Liver (tissue), 10 donors: ENCODE measurements at places on chromosomes 2 and 18. TPM values are rescaled to one million over a fixed set of nuclear protein-coding genes. Genes with fewer than 3 reads are reported as not detected.

- H3K36me3 ChIP-seq: no peaks in the 10 kb centered on the region
- no peak overlapping the region for H3K4me3 ChIP-seq
- H3K27me3 ChIP-seq: no peaks in the 10 kb centered on the region
- peaks cover 46% of the 10 kb centered on the region for H3K4me1 ChIP-seq
- peak overlapping the region; percentile 80 for H3K27ac ChIP-seq
These were observed 120.0 kb downstream of the AQP4 start for GRCh38 chr18:26745288-26746181.

DNA sequence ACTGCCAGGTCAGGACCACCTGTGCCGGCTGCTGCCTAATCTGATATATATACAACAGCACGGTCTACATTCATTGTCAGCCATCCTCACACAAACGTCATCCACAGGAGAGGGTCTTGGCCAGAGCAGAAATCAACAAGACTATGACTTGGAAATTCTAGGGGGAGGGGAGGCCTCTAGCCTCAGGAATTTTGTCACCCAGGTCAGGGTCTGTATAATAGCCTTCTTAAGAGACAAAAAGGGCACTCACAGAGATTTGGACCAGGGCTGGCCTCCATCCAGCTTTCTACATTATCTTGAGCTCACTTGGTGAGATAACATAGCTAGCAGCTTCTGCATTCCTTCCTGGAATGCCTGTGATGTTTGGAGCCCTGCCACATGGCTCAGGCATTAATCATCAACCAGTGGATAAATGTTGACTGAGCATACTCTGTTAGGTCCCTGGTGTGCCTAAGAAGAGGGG, 50.4 kb upstream of the CTIF start:
- H3K27me3 ChIP-seq: no peaks in the 10 kb centered on the region
- H3K36me3 ChIP-seq: no peaks in the 10 kb centered on the region
- DNase-seq: peak; percentile 66
- no peak overlapping the region for H3K4me3 ChIP-seq
- peaks cover 10% of the 10 kb centered on the region for H3K4me1 ChIP-seq

DNA sequence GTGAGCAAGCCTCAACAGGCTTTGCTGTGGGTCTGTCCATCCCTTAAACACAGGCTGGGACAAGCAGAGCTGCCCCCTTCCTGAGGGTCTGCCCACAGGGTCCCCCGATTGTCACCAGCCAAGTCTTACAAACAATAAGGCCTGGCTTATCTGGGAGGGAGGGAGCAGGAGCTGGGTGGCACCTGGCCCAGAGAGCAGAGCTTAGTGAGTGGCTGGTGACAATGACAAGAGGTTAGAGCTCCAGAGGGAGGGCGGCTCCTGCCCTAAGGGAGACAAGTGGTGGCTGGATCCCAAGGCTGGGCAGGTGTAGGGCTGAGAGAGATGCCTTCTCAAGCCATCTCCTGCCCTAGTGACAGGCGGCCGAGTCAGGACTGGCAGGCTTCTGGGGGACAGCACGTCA, 125.5 kb downstream of the KLHL29 start:
- no peak overlapping the region for H3K27ac ChIP-seq
- no peak overlapping the region for H3K4me3 ChIP-seq
- no peaks in the 10 kb centered on the region for H3K4me1 ChIP-seq
- DNase-seq: no peak
- H3K36me3 ChIP-seq: no peaks in the 10 kb centered on the region

- no peak overlapping the region for H3K4me3 ChIP-seq
- H3K27me3 ChIP-seq: no peaks in the 10 kb centered on the region
- H3K27ac ChIP-seq: no peak overlapping the region
- no peaks in the 10 kb centered on the region for H3K36me3 ChIP-seq
- DNase-seq: no peak
These were observed 148.7 kb downstream of the CABLES1 start for GRCh38 chr18:23283916-23284430.

GRCh38 chr2:196137271-196137670, 34.1 kb downstream of the STK17B start:
- H3K4me1 ChIP-seq: no peaks in the 10 kb centered on the region
- H3K4me3 ChIP-seq: no peak overlapping the region
- no peak for DNase-seq

DNA sequence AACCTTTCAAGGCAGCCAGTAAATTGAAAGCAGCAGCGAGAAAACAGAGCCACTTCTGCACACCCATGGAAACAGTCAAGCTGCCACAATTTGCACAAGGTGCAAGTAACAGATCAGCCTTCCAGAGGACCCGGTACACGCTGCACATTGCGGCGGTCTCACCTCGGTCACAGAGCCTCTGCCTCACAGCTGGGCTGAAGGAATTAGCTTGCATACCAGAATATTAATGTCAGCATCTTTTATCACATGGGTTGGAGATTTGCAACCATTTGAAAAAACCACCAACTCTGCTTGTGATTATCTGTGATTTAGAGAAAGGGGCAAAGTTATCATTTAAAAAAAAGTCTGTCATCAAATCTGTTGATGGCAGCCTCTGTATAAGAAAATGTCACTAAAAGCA, 330.5 kb upstream of the TCF4 start:
- no peaks in the 10 kb centered on the region for H3K4me1 ChIP-seq
- no peak overlapping the region for H3K27ac ChIP-seq
- H3K36me3 ChIP-seq: no peaks in the 10 kb centered on the region
- H3K27me3 ChIP-seq: no peaks in the 10 kb centered on the region

- no peak for DNase-seq
- H3K27ac ChIP-seq: no peak overlapping the region
- no peaks in the 10 kb centered on the region for H3K36me3 ChIP-seq
- no peaks in the 10 kb centered on the region for H3K27me3 ChIP-seq
These were observed 3.1 kb downstream of the DNAH6 start for GRCh38 chr2:84519332-84519957.

GRCh38 chr18:12256951-12257350, 2.8 kb downstream of the CIDEA start:
- H3K36me3 ChIP-seq: no peaks in the 10 kb centered on the region
- peaks cover 3% of the 10 kb centered on the region for H3K27me3 ChIP-seq
- H3K27ac ChIP-seq: no peak overlapping the region

DNA sequence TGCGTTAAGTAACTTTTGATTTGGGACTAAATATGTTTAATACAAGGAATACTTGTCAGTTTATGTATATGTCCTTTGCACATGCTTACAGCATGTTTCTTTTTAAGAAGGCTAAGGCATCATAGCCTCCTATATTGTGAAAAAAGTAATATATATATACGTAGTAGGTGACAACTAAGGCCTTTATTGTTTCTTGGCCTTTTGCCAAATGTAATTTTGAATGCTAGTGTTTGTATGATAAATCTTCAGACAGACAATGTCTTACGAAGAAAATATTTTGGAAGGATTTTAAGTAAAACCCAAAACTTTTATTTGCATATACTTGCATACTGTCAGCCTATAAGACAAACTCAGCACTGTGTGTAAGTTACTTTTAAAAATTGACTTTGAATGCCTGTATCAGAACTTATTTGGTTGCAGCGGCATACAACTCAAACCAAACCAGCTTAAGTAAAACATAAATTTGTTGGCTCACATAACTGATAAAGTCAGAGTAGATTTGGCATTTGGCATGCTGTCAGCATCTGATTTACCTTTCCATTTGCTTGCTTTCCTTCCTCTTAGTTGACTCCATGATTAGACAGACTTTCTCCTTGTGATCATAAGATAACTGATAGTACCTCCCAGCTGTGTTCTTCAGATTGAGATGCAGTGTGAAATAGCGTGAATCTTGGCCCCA, 24.4 kb downstream of the UBE2E3 start:
- H3K36me3 ChIP-seq: no peaks in the 10 kb centered on the region
- no peak overlapping the region for H3K27ac ChIP-seq
- DNase-seq: no peak

DNA sequence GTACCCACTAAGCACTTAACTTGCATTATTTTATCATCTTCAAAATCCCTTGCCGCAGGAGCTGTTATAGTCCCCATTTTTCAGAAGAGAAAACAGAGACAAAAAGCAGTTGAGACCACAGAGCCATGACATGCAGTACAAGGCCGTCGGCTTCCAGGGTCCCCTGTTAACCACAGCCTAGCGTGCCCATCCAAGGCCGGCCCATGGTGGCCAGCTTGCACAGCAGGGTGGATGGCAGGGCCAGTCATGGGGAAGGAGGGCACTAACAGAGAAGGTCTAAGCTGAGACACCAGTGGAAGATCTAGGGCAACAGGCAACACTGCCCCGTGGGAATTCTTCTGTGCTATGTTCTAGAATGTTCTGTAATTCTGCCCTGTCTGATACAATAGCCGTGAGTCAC, 192.6 kb upstream of the ID2 start:
- H3K4me3 ChIP-seq: no peak overlapping the region
- peaks cover 21% of the 10 kb centered on the region for H3K4me1 ChIP-seq
- no peaks in the 10 kb centered on the region for H3K36me3 ChIP-seq
- no peak for DNase-seq

GRCh38 chr18:50397023-50397422, 22.2 kb downstream of the SKA1 start:
- H3K27me3 ChIP-seq: no peaks in the 10 kb centered on the region
- H3K4me1 ChIP-seq: no peaks in the 10 kb centered on the region
- no peak for DNase-seq
- no peaks in the 10 kb centered on the region for H3K36me3 ChIP-seq

DNA sequence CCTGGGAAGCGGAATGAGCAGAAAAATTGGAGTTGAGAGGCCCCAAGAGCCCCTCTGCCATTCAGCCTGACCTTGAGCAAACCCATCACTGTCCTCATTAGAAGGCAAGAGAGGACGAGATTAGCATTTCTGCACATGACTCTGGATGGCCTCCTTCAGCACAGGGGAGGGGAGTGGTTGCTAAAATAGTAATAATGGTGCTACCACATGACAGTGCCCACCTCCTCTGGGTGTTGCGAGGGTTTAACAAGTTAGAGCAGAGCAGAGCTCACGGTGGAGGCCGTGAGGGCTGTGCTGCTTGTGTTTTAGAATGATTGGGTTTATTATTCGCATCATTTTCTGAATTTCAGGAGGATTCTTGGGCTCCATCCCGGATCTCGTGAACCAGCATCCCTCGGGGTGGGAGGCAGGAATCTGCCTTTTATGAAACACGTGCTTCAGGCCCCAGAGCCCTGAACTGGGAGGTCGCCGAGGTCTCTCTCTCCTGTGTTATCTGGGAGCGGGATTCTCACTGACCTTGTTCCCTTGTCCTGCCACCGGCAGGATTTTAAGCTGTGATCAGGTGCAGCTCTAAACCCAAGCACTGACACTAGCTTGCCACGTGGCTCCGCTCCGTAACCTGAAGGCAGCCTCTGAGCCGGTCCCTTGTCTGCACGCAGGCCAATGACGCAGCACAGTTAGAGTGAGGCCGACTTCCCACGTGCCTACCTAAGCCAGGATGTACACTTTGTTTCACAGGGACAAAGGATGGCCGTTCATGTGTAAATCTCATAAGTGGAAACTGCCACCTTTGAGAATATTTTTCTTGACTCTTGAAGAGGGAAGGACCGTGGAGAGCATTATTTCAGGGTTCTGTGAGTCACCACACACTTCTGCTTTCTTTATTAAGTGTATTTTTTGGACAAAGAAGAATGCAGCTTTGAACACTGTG, 142.3 kb downstream of the ACOXL start:
- no peak overlapping the region for H3K27ac ChIP-seq
- H3K27me3 ChIP-seq: no peaks in the 10 kb centered on the region
- DNase-seq: no peak
- no peaks in the 10 kb centered on the region for H3K4me1 ChIP-seq
- no peak overlapping the region for H3K4me3 ChIP-seq

DNA sequence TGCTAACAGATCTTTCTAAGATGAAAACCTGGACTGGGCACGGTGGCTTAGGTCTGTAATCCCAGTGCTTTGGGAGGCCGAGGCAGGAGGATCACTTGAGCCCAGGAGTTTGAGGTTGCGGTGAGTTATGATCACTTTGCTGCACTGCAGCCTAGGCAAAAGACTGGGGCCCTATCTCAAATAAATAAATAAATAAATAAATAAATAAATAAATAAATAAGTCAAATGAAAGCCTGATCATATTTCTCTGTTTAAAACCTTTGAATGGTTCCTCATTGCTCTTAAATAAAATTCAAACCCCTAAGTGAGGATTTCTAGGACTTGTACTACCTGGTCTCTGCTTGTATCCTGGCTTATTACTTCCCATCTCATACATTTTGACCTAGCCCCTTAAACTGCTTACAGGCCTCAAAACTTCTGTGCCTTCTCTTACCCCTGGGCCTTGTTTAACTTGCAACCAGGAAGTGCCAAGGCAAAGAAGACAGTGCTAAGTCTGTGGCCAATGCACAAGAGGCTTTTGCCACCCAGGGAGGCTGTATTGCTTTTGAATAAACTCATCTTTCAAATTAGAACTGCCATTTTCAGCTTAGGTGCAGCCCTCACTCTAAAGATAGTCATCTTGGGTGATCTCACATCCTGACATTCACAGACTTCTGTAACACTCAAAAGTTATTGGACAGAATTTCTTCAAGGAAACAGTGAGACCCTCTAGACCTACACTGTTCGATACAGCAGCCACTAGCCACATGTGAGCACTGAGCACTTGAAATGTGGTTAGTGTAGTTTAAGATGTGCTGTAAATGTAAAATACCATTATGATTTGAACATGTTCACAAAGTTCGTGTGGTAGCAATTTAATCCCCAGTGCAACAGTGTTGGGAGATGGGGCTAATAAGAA, 73.7 kb downstream of the POLE4 start:
- H3K4me1 ChIP-seq: no peaks in the 10 kb centered on the region
- H3K27ac ChIP-seq: no peak overlapping the region
- DNase-seq: no peak
- H3K27me3 ChIP-seq: no peaks in the 10 kb centered on the region
- H3K4me3 ChIP-seq: no peak overlapping the region
- H3K36me3 ChIP-seq: no peaks in the 10 kb centered on the region

DNA sequence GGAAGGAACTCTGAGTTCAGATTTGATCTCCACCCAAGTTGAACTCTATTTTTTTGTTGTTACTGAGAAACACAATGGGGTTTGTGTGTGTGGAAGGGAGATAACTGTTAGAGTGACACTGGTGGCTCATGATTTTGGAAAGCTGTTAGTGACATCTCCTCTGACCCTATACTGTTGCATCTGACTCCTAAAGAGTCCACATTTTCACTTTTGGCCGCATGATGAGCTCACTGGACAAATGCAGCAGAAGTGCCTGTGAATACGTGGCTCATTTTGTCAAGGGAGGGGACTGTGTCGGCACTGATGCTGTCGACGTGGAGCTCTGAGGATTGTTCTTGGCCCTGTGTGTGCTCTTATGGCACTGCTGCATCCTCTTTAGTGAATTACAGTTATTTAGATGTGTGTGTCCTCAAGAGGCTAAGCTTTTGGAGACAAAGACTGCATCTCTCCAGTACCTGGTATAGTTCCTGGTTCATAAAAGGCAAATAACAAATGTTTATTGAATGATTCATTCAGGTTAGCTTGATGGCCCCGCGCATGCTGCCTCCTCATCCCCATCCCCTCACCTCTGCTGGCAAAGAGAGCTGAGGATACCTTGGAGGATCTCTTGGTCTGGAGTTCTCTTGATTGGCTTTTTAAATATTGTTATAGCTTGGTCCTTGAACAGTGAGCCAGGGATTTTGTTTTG, 135.4 kb downstream of the PHLPP1 start:
- no peak overlapping the region for H3K27ac ChIP-seq
- no peaks in the 10 kb centered on the region for H3K4me1 ChIP-seq
- H3K27me3 ChIP-seq: no peaks in the 10 kb centered on the region
- H3K36me3 ChIP-seq: no peaks in the 10 kb centered on the region
- no peak for DNase-seq
- H3K4me3 ChIP-seq: no peak overlapping the region

GRCh38 chr2:20919297-20919800, 96.4 kb upstream of the LDAH start:
- H3K27ac ChIP-seq: no peak overlapping the region
- H3K4me3 ChIP-seq: no peak overlapping the region
- DNase-seq: no peak
- no peaks in the 10 kb centered on the region for H3K36me3 ChIP-seq

Gene CYP27C1
- 0.05 TPM for total RNA-seq

Gene TFCP2L1
- total RNA-seq: 1.5 TPM

Gene G6PC2
- total RNA-seq: not detected

Gene TRIB2
- 15.7 TPM for total RNA-seq

Gene BIN1
- total RNA-seq: 16.7 TPM

Gene B3GNT7
- 1.1 TPM for total RNA-seq

Gene TUBB8B
- not detected for total RNA-seq

Gene UGT1A3
- 18.2 TPM for total RNA-seq

Gene HPCAL1
- total RNA-seq: 18.1 TPM
